DMS 273 treated with DMSO at 0.1 percent for 48 hours (cell line): ENCODE measurements at places on chromosomes 11 and 22.
A peak's percentile ranks its signal among the peaks of the same experiment; 100 is the strongest.

DNA sequence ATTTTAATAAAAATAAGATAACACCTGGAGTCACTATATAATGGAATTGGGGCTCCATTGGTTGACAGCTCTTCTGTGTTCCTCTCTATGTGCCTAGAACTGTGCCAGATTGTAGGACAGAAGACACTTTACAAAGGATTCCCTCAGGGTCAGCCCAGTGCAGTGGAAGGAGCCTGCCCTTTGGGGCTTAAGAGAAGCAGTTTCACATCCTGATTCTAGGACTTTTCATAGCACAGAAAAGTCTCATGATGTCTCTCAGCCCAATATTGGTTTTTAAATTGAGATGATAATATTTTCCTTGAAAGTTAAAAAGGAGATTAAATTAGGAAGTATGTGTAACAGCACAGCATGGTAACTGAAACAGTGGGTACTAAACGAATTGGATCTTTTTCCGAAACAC, 7.1 kb downstream of the PLAAT4 start:
- DNase-seq = no peak

DNA sequence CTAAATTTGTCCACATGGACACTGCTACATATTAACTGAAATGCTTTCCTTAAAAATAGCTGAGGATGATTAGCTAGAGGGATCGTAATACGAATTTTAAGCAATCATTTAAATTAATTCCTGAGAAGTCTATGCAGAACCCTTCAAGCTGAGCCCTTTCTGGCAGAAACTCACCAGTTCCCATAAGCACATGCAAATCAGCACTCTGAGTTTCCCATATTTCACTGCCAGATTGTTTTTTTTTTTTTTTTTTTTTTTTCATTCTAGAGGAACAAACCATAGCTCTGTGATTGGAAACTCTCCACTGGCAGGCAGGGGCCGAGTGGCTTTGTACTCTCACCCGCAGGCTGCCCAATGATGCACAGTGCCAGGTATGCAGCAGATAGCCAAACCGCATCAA, 145.6 kb downstream of the EFCAB6 start:
- no peak for DNase-seq

DNA sequence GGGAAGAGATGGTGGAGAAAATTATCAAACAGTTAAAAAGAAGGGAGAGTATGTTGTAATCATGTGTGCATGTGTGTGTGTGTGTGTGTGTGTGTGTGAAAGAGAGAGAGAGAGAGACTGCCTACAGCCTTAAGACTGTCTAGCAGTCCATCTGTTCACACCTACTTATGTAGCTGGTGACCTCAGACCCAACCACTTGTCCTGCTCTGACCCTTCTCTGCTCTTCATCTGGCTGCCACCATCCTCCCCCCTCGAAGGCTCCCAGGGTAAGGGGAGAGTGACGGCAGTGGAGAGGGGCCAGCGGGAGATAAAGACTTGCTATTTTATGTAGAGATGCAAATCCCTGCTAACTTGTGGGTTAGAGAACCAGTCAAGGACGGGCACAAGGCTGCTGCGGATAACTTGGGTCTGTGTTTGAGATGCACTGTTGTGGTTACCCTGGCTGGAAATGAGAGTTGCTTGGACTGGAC, 24.9 kb upstream of the GRAMD1B start:
- no peak for DNase-seq

DNA sequence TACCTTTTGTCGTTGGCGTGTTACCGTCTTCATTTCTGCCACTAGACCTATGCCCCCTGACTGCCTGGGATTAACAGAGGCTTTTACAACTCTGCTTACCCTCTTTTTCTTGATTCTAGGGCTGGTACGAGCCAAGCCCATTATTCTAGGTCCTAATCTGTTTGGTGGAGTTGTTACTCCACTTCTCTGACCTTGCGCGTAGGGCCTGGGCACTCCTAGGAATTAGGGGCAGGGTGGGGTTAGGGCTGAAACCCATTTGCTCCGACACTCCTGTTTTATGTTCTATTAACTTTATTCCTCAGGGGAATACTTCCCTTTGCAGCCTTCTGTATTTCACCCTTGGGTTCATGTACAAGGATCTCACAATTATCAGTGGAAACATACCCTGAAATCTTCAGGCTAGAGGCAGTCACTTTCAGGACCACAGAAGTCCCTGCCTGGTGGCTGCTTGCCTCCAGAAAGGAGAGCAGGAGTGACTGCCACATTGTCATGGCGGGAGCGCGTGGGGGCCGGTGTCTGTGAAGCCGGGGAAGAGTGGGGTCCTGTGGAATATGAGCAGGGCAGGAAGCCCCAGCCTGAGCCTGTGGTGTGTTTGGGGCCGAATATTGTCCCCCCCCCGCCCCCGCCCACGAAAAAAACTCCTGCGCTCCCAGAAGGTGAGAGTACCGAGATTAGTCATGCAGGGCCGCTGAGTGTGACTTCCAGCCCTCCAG, 731 bp upstream of the SLC37A2 start:
- DNase-seq = no peak

DNA sequence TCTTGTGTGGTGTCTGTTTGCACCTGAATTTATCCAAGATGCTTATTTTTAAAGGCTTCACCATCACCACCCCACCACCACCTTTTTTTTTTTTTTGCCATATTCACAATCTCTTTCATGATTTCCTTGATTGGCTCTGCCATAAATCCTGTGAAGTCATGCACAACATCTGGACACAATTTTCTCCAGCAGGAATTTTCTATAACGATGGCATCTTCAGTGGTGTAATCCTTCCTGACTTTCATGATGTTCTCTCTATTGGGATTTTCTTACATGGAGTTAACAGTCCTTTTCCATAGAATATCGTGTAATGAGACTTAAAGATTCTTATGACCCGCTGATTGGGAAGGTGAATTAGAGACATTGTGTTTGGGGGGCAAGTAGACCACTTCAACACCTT, 17.8 kb downstream of the ZFP91 start:
- DNase-seq = no peak

DNA sequence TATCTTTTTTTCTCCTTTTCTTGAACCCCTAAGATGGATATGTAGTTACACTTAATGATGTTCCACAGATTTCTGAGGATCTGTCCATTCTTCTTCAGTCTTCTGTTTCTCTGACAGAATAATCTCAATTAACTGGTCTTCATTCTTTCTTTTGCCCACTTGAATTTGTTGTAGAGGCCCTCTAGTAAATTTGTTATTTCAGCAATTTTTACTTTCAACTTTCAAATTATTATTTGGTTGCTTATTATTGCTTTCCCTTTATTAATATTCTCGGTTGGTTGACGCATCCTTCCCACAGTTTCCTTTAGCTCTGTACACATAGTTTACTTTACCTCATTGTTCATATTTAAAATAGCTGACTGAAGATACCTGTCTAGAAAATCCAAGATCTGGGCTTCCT, 1013.7 kb upstream of the CNTN5 start:
- DNase-seq = no peak

GRCh38 chr11:93160808-93161207, 37.0 kb downstream of the SLC36A4 start:
- no peak for DNase-seq

DNA sequence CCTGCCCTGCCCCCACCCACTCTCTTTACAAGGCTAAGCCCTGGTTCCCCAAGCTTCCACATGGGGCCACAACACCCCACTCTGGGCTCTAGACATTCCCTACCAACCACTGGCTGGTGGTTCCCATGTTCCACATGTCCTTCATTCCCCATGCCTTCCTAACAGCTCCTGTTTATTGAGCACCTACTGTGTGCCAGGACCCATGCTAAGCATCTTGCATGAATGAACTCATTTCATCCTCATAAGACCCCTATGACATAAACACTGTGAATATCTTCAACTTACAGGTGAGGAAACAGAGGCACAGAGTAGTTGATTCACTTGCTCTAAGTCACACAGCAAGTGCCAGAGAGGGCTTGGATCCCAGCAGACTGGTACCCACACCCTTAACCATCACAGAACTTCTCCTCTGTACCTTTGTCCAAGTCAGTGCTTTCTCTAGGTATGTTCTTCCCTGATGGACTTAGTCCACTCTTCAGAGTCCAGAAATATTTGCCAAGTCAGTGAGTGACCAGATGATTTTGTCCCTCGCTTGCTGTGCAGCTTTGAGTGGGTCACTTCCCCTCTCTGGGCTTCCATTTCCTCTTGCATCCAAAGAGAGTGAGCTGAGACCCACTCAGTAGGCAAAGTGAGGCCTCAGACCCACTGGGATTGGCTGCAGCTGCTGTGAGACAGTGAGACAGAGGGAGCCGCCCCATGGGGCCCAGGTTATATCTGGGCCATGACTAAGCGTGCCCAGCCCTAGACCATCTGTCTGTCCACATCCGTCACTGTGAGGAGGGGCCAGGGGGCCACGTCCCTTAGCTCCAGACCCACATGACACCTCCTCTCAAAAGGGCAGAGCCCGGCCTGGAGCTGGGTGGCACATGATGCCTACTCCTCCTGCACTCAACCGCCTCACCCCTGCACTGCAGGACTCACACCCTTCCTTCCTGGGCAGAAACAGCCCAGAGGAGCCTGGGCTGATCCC, 132.4 kb downstream of the MN1 start:
- DNase-seq = peak; percentile 59

GRCh38 chr11:122772945-122773344, 65.4 kb upstream of the CRTAM start:
- DNase-seq = no peak

DNA sequence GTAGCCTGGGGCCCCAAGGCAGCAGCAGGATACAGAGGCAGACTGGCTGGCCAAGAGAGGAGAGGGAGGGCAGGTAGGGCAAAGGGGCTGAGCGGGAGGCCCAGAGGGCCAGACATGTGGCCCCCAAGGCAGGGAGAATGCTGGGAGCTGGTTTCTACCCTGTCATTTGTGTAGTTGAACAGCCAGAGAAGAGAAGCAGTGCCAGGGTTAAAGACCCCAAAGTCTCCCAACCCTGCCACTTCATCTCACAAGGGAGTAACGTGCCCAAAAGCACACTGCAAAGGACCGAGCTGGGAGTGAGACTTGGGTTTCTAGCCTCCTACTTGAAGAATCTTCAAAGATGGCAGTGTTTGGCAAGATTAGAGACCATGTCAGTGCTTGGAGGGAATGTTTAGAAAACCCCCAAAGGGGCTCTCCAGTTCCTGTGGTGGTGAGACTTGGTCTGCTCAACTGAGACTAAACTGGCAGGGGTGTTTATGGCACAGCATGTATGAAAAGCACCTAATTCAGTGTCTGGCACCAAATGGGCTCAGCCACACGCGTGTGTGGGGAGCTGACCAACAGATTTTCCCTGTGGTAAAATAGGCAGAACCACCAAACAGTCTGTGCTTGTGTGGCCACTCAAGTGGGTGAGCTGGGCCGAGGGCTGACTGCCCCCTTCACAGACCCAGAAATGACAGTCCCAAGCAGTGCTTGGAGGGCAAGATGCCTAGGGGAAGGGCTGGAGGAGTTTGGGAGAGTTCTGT, 68.2 kb upstream of the CLTCL1 start:
- no peak for DNase-seq

GRCh38 chr11:1202154-1202775, 20.6 kb upstream of the MUC5B start:
- DNase-seq = no peak

- no peak for DNase-seq
Measured at GRCh38 chr11:94837317-94837716, 69.2 kb downstream of the AMOTL1 start.

GRCh38 chr11:92251980-92252379, 27.4 kb downstream of the FAT3 start:
- no peak for DNase-seq

GRCh38 chr11:129380413-129380812, 4.8 kb downstream of the BARX2 start:
- no peak for DNase-seq

DNA sequence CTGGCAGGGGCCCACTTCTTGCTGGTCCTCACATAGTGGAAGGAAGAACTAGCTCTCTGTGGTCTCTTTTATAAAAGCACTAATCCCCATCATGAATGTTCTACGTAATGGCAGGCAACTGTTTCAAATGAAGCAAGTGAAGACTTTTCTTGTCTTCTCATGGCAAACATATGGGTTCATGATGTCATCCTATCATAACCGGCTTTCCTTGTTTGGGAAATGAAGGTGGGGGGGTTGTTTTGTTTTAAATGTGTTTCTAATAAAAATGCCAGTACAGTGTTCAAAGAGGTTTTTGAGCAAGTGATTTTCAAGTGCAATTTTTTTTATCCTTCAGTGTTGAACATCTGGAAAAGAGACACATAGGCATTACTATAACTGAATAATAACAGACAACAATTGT, 33.4 kb downstream of the REXO2 start:
- no peak for DNase-seq

GRCh38 chr11:61732705-61733104, 19.7 kb upstream of the MYRF start:
- DNase-seq = no peak

GRCh38 chr11:64744544-64745188, 724 bp upstream of the RASGRP2 start:
- DNase-seq = no peak

DNA sequence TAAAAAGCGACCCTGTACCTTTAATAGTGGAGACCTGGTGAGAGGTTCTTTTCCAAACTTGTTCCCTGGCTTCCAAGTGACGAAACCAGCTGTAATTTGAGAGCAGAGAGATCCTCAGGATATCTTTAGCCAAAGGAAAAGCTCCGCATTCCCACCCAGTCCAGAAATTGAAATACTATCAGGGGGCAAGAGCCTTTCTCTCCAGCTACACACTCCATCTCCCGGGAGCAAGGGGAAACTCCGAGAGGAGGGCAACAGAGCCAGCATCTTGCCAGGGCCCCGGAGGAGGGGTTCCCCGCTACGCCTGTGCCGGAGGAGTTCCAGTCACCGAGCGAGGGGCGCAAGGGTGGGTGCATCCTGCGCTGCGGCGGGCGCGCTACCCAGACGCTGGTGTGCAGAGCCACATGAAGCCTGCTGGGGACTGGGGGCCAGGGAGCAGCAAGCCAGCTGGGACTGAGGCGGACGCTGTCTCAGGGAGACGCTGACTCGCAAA, at the start of gene FIBIN:
TSS of gene FIBIN (plus strand) at position 148 of the 493 bp plus-strand sequence. CDS start 415 bp downstream, outside the sequence.
- DNase-seq = peak; percentile 24

DNA sequence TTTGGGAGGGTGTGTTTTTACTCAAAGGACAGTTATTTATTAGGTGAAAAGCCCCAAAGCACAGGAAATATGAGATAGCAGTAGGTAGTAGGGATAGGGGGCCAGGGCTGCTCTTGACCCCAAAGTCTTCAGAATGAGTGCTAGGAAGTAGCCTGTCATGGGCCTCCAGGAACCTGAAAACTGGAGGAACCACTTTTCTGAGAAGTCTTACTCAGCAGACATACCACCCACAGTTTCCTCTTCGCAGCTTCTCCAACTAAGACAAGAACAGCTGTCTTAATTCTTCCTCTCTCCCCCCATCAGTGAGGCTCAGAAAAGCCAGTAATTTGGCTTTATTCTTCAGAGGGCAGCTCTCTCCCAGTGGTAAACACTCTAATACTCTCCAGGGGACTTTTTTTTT, 84.0 kb upstream of the CTSC start:
- no peak for DNase-seq
